Foreskin keratinocyte (primary cell): ENCODE measurements at places on chromosomes 16 and 17.

- no peak for DNase-seq
These were observed 9.1 kb upstream of the TMEM100 start for GRCh38 chr17:55731586-55732250.

DNA sequence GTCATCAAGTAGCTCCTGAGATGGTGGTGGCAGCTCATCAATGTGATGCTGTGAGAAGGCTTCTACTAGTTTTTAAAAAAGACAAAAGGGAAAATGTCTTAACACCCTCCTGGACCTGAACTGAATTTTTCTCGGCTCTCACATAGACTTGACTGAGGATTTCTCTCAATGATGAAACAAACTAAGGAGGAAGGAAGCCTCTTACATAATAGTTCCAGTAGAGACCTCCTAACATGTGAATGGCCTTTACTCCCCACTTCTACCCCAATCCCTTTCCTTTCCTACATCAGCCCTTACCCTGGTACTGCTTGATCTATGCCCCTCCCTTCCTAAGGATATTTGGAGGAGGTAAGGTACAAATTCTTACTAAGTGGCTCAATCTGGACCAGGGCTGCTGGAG is 54.8 kb upstream of the MTMR4 start:
- no peak for DNase-seq

DNA sequence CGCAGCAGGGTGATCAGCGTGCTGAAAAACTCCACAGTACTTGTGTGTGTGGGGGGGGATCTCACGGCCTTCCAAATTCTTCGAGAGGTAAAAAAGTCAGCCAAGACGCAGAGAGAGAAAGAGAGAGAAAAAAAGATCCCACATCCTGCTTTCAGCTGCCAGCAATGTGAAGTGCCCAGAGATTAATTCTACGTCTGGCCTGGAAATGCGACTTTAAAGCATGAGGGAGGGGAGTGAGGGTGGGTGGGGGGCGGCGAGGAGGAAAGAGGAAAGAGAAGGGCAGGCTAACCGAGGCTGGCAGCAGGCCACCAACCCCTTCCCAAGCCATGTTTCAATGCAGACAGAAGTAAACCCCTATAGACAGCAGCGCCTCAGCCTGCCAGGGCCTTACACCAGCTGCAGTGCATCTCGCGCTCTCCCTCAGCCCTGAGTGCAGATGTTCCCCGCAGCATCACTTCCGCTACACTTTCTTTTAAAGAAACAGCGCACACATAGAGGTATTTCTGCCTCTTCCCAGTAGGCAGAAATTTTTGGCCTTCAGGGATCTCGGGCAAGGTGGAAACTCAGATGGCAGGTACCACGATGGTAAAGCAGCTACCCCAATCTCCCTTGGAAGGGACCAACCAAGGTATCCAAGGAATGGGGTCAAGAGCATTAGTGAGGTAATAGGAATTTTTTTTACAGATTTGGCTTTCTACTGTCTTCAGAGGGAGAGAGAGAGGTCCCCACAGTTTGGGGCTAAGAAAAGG is 87.8 kb downstream of the SMG6 start:
- DNase-seq, result no peak

- DNase-seq, result no peak
These were observed 22.5 kb upstream of the SP6 start for GRCh38 chr17:47873200-47874090.

- DNase-seq, result no peak
These were observed 52.0 kb downstream of the TNFRSF13B start for GRCh38 chr17:16919663-16920627.

GRCh38 chr17:55549140-55549539 is 37.9 kb upstream of the SMIM36 start:
- no peak for DNase-seq

GRCh38 chr16:23432176-23433128 is 20.5 kb downstream of the COG7 start:
- no peak for DNase-seq

GRCh38 chr17:10149573-10150399 is 48.6 kb downstream of the GAS7 start:
- peak; percentile 37 for DNase-seq

DNA sequence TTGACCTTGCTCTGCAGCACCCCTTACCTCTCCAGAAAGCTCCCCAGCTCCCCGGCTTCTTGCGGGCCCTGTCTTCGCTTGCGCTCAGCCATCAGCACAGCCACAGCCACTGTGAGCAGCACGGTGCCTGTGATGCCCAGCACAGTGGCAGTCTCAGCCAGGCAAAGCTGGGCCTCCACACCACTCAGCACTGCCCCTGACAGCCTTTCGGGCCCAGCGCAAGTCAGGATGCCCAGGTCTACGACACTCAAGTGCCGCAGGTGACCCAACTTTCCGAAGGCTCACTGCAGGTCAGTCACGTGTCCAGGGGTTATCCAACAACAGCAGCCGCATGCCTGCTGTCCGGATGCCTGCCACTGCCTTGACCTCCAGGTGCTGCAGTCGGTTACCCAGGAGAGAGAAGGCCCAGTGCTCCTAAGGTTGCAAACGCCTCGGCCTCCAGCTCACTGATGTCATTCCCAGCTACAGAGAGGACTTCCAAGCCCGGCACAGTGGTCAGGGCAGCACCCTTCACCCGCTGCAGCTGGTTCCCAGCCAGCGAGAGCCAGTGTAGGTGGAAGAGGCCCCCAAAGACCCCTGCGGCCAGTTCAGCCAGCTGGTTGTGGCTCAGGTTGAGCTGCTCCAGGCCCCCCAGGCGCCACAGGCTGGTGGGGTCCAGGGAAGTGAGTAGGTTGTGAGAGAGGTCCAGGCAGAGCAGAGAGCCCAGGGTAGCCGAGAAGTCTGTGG is 8.9 kb upstream of the TMEM101 start:
- no peak for DNase-seq

GRCh38 chr17:41580687-41581365 is 5.9 kb downstream of the KRT14 start:
- no peak for DNase-seq

DNA sequence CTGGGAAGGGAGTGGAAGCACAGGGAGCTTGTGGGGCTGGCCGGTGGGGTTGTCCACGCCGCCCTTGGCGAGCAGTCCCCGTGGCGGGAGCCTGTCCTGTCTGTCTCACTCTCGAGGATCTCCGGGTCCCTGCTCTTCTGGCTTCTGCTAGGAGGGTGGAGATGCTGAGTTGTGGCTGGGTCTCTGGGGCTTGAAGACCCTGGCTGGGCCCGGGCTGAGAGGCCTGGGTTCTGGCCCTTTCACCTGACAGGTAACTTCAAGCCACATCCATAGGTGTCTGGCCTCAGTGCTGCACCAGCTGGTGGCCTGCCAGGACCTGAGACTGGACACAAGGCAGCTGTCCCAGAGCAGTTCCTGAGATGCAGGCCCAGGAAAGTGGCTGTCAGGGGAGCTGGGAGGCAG is 46.7 kb downstream of the PRMT7 start:
- no peak for DNase-seq

- DNase-seq, result peak; percentile 6
These were observed 192.8 kb downstream of the XYLT1 start for GRCh38 chr16:17277981-17278381.

- DNase-seq, result no peak
These were observed 20.1 kb upstream of the MLYCD start for GRCh38 chr16:83878838-83879237.

- no peak for DNase-seq
These were observed 16.3 kb upstream of the WFIKKN2 start for GRCh38 chr17:50818921-50819657.

GRCh38 chr17:72984145-72984925 is 108.2 kb downstream of the SLC39A11 start:
- peak; percentile 67 for DNase-seq

DNA sequence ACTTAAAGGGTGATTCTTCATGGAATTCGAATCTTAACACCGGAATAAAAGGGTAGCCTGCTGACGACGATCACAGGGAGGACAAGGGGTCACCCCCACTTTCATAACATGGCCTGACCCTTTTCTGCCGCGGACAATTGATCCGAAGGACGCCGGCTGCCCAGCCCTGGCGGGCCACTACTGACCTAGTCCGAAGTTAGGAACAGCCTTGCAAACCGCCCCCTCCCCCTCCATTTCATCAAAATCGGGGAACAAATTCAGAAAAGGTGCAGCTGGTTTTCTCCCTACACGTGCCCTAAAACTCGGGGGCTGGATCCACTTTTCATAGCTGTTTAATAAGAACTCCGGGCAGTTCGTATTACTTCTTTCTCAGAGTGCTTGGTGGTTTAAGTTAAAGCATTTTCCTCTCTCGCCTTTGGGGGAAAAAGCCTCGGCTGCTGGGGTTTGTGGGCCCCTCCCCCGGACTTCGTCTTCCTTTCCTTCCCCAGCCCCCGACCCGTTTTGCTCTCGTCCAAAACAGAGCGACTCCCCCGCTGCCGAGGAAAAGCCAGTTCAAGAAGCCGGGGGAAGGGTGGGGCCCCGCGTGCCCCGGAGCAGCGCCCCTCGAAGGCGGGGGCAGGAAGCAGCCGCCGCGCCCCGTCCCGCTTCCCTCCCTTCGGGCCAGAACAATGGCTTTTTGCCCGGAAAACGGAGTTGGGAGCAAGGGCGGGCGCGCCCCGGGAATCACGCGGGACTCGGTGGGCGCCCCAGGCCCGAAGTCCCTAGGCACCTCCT is 641 bp upstream of the CBX2 start:
- DNase-seq, result no peak

DNA sequence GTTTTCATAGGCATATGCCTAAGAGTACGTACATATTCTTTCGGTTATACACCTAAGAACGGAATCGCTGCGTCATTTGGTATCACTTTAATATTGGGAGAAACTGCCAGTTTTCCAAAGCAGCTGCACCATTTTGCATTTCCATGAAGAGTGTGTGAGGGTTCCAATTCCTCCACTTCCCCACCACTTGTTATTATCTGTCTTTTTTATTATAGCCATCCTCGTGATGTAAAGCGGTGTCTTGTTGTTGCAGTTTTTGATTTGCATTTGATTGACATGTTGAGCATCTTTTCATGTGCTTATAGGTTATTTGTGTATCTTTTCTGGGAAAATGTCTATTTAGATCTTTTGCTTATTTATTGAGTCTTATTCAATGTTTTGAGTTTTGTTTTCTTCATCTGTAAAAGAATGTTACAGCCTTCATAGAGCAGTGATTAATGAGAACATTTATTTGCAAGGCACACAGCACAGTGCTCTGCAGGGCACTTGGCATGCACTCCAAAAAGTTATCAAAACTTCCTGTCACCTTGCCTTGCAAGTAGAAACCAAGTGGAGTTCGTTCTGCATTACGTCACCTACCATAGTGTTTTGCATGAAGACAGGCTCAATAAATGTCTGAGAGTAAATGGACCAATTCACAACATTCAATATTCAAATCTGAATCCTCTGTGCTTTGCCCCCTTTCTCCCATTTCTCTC is 26.6 kb upstream of the ST6GALNAC1 start:
- DNase-seq, result peak; percentile 49

GRCh38 chr16:68642436-68643101 is 2.5 kb upstream of the CDH3 start:
- DNase-seq, result no peak

- DNase-seq, result no peak
These were observed 36.3 kb downstream of the GLG1 start for GRCh38 chr16:74570412-74571301.

DNA sequence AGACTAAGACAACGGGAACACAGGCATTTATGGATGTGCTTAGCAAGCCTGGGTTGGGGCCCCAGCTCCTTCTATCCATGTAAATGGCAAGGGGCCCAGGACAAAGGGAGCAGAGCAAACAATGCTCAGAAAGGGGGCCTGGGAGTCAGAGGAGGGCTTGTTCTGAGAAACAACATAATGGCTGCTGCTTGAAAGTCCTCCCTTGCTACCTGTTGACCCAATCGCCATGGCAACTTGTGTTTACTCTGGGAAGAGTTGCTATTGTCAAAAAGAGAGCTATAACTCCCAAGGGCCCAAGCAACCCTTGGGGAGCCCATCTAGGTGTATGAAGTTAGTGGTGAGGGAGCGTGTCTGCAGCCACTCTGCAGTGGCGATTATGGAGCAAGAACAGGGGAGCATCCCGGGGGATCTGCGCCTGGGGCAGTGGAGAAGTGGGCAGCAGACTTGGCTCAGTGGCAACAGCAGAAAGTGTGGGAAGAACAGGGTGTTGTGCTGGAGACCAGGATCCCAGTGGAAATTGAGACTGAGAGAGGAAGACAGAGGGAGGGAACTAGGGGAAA is 118.7 kb upstream of the NLRP1 start:
- DNase-seq, result no peak

DNA sequence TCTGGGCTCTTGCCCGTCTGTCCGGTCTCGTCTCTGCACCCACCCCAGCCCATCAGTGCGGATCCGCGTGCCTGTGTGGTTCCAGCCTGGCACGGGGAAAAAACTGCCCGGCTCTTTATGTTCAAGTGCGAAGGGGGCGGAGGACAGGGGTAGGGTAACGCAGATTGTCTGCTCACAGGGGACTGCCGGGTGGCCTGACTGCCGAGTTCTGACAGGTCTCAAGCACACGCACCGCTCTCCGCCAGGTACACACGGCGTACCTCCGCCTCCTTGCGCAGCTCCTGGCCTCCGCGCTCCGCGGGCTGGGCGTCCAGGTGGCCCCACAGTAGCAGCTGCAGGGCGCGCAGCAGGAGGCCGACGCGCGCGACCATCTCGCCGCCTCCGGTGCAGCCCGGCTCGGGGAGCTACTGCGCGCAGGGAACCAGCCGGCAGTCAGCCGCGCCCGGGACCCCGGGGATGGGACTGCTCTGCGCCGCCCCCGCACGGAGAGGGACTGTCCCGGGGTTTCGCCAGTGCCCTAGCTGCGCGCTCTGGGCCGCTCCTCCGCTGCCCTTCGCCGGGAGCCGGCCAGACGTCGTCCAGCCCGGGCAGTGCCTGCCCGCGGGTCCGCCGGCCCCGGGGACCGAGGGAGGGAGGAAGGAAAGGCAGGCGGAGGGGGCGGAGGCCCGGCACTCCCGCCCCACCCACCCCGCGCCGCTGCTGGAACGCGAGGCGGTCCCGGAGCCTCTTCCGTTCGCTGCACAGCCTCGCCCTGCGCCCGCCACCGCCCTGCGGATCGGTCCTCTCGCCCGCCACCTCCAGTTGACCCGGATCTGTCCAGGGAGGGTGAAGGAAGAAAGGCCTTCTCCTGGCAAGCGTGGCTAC is at the start of gene MMP28:
MMP28 (minus strand) TSS at position 635 of the 864 bp plus-strand sequence; CDS start at position 371, 264 bp downstream.
- DNase-seq, result no peak

DNA sequence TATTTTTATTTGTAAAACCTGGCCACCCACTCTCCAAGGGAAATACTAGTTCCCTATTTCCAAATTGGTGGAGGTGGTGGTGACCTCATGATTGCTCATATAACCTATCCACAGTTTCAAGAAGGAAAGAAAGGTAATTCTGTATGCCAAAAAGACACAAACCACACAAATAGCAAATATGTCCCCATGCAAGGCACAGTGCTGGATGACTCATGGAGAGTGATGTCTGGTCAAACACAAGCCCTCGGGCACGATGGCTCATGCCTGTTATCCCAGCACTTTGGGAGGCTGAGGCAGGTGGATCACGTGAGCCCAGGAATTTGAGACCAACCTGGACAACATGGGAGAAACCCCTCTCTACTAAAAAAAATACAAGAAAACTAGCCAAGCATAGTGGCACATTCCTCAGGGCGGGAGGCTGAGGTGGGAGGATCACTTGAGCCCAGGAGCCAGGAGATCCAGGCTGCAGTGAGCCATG is 64.2 kb downstream of the GNA13 start:
- DNase-seq, result peak; percentile 96
